Fibroblast of skin of abdomen (primary cell): ENCODE measurements at places on chromosomes 13 and 19.

GRCh38 chr13:114002009-114002544 is 28.2 kb upstream of the C13orf46 start:
- peak; percentile 16 for DNase-seq

DNA sequence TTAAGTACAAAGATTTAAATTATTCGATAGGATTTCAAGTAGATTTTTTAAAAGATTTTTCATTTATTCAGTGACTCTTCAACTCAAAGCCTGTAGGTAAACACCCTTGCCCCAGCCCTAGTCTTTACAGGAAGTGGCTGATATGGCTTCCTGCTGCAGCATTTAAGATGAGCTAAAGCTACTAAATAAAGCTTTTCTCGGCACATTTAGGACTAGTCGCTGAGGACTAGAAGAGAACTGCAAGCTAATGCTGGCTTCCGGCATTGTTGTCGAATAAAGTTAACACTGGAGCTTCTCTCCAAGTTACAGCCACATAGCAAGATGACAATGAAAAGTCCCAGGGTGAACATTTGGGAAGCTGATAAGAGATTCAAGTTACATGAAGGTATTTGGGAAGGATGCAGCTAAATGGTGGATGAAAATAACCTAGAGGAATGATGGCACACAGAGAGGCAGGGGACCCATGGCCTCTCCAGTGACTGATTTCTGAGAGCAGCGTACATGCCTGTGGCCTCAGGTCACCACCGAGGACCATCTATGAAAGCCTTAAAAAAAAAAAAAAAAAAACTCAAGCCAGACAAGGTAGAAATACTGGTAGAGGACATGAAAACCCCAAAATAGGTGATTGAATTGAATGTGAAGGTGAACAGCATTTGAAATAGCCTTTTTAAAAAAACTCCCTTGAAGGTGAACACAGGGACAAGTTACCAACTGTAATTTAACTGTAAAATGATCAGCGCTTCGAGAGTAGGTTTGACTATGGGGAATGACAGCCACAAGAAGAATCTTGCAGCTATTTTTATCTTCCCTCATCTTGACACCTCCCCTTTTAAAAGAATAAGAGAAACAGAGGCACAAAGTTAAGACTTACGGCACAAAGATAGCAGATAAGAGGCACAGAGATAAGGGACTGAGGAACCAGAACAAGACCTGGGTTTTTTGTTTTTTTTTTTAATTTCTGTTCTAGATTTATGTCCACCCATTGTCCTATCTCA is 155.4 kb downstream of the DCT start:
- DNase-seq, result no peak

DNA sequence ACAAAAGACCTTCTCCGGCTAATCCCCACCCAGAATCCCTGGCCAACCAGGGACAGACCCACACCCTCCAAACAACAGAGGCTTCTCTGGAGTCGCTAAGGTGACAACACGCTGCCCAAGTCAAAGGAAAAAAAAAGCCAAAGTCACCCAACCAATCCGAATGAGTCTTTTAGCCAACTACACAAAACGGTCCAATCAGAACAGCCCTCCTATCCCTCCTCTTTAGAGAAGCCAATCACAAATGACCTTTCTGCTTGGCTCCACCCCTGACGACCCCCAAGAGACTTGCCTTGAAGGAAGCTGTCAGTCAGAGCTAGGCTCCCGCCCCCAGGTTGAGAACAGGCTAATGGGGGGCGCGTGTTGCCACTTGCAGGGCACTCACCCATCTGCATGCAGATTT is 6.6 kb upstream of the FBXW9 start:
- peak; percentile 31 for DNase-seq

- DNase-seq, result no peak
Measured at GRCh38 chr19:4647676-4648644, 8.6 kb downstream of the TNFAIP8L1 start.

GRCh38 chr13:46759846-46760245 is 37.1 kb downstream of the ESD start:
- DNase-seq, result no peak

DNA sequence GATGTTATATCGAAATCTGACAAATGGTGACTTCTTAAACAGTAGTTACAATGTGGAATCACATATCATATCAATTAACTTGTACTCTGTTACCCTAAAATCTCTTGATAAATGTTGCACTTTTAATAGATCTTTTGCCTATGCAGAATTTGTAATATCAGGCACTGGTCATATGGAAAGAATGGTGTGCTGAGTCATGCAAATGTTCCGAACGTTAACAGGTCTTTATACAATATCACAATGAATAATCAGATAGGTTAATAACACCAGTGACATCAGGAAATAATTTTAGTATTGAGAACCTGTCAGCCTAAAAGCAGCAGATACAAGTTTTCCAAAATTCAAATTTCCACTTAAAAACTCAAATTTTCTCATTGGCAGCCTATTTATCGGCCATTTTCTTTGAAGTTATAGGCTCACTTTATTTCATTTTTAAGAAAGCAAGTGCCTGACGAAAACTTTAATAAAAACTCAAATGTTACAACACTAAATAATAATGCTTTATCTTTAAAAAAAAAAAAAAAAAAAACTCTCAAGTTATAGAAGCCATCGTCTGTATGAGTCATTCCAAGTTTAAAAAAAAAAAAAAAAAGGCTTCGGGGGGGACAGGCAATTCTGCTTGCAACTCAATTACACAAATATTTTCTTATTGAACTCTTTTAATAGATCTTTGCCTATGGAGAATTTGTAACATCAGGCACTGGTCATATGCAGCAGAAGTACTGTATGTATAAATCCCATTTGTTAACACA is 180.9 kb downstream of the DIAPH3 start:
- DNase-seq, result peak; percentile 27

DNA sequence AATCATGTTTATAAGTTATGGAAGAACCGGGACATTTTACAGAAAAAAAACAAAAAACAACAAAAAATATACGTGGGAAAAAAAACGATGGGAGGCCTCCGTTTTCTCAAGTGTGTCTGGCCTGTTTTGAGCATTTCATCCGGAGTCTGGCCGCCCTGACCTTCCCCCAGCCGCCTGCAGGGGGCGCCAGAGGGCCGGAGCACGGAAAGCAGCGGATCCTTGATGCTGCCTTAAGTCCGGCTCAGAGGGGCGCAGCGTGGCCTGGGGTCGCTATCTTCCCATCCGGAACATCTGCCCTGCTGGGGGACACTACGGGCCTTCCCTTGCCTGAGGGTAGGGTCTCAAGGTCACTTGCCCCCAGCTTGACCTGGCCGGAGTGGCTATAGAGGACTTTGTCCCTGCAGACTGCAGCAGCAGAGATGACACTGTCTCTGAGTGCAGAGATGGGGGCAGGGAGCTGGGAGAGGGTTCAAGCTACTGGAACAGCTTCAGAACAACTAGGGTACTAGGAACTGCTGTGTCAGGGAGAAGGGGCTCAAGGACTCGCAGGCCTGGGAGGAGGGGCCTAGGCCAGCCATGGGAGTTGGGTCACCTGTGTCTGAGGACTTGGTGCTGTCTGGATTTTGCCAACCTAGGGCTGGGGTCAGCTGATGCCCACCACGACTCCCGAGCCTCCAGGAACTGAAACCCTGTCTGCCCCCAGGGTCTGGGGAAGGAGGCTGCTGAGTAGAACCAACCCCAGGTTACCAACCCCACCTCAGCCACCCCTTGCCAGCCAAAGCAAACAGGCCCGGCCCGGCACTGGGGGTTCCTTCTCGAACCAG is 1.8 kb upstream of the APOE start:
- peak; percentile 32 for DNase-seq

GRCh38 chr13:25733696-25734435 is 317.9 kb downstream of the SHISA2 start:
- DNase-seq, result no peak

DNA sequence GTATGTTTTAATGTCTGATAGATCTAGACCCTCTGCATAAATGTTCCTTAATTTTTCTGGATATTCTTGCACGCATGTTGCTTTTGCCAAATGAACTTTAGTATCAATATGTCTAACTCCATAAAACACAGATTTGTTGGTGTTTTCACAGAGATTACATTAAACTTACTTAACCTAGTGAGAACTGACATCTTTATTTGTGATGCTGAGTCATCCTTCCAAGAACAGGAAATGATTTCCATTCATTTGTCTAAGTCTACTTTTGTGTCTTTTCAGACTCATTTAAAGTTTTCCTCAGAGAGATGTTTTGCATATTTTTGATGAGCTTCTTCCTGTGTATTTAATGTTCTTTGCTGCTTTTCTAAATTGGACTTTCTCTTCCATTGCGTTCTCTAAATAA is 184.0 kb downstream of the SLC7A1 start:
- peak; percentile 62 for DNase-seq

DNA sequence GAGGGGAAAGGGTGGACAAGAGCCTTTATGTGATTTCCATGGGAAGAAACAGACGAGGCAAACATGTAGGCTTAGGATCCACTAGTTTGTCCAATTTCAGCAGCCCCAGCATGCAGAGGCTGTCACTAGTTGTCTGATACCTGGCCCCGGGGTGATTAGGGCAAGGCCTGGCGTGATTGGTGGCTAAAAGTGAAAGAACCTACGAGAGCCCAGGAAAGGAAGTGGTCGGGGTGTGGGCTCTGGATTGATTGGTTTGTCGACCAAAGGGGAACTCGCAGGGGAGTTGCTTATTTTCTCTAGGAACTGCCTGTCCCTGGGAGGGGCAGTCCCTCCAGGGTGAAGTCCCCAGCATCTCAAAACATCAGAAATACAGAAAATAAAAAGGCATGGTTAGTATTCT is 64.2 kb upstream of the UQCRFS1 start:
- DNase-seq, result no peak

GRCh38 chr19:37936166-37936565 is 29.2 kb downstream of the SIPA1L3 start:
- DNase-seq, result no peak

GRCh38 chr13:113437408-113438010 is 15.8 kb downstream of the ADPRHL1 start:
- no peak for DNase-seq

DNA sequence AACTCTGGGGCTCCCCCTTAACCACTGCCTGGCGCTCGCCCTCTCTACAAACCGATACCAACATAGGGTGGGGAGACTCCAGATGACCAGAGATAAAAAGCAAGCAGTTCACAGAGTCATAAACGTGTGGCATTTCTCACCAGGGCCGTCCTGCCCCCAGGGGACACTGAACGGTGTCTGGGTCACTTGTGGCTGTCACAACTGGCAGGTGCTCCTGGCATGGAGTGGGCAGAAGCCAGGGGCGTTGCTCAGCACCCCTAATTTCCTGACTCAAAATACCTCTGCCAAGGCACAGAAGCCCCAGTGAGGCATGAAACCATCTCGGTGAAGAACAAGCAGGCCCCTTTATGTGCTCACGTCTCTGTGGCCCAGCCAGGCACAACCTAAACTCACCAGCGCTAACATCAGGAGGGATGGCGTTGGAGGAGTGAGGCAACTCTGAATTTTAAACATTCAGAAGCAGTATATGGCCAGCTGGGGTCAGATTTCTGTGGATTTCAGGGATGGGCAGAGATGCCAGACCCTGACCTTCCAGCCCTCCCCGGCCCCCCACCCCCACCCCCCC is 1.8 kb downstream of the PIP5K1C start:
- DNase-seq, result no peak

DNA sequence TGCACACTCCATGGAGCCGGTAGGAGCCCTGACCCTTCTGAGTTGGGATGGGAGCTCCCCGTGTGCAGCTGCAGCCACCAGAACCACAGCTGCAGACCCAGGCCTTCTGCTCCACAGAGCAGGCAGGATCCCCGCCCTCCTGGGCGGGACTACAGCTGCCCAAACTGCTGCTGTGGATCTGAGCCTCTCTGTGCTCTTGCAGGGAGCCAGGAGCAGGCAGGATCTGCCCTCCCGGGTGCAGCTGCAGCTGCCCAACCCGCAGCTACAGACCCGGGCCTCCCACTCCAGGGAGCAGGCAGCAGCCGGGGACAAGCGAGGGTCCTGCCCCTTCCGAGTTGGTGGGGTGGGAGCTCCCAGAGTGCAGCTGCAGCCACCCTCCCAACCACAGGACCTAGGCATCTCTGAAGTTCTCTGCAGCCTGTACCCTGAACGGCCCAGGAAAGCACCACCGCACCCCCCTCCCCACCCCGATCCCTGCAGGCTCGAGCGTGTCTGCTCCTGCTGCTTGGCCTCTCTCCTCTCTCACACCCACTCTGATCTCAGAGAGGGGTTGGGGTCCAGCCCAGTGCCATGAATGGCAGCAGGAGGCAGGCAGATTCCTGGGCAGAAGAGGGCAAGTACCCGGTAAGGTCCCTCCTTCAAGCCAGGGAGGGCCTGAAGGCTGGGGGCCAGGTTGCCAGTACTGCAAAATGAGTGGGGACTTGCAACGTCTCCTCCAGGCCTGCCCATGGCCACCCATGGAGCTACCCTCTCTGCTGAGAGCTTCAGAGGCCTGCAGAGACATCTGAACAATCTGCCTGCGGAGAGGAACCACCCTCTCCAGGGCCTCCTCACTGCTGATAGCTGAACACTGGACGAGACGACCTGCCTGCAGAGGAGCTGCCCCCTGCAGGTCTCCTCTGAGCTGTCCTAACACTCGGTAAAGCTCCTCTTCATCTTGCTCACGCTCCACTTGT is 16.4 kb upstream of the EMP3 start:
- peak; percentile 51 for DNase-seq

DNA sequence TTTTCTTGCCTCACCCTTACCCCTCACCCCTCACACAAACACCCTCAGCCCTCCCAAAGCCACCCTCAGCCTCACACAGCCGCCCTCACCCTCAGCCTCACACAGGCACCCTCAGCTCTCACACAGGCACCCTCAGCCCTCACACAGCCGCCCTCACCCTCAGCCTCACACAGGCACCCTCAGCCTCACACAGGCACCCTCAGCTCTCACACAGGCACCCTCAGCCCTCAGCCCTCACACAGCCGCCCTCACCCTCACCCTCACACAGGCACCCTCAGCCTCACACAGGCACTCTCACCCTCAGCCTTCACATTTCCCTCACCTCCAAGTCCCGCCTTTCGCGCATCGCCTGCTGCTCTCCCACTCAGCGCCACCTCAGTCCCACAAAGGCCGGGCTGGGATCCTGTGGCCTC is 287 bp upstream of the ZSCAN22 start:
- DNase-seq, result no peak

GRCh38 chr13:41813426-41813825 is 147.5 kb downstream of the VWA8 start:
- peak; percentile 70 for DNase-seq
